ENCODE measurements at places on chromosomes 3 and 15. TPM values are rescaled to one million over a fixed set of nuclear protein-coding genes. Genes with fewer than 3 reads are reported as not detected.

Gene SNTN
- not detected for total RNA-seq

Gene LXN
- total RNA-seq: 17.9 TPM

Gene ATP13A5
- total RNA-seq: 0.41 TPM

Gene CPLX3
- 0.16 TPM for total RNA-seq
